ENCODE measurements at places on chromosomes 3 and 15.

- DNase-seq, result no peak
Measured at GRCh38 chr3:126753191-126754160, 49.4 kb downstream of the CHCHD6 start.

DNA sequence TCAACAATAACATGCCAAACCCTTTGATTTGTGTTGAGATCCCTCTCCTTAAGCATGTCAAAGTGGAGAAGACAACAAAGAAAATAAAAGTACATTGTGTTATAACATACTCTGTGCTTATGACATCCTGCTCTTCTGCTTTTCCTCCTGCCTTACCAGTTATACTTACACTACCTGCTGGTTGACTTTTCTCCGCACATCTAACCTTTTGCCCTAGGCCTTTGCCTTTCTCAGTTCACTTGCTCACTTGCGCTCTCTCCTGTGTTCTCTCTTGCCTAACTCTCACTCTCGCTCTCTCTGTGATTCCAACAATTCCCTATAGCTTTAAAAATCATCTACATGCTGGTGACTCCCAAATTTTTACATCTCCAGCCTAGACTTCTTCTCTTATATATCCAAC lies 5.7 kb downstream of the DNAH12 start:
- DNase-seq, result no peak

GRCh38 chr3:45608885-45609284 lies 14.3 kb downstream of the LIMD1 start:
- DNase-seq, result no peak

- DNase-seq, result no peak
Measured at GRCh38 chr3:4716706-4717362, 223.7 kb downstream of the ITPR1 start.

DNA sequence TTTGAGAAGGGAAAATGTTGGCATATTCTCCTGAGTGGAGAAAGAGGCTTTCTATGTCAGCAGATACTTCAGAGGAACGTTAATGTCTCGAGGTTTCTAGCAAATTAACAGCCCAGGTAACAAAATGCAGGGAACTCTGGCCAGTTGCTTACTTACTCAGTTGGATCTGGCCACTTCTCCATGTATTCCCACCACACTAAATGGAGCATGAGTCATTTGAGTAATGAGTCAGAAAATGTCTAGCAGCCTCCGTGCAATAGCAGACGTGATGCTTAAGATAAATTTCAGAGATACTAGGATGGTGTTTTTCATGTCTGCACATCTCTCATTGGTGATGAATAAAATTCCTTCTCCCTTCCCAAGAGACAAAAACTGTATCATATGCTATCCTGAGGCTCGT lies 671.5 kb downstream of the FHIT start:
- DNase-seq, result no peak

DNA sequence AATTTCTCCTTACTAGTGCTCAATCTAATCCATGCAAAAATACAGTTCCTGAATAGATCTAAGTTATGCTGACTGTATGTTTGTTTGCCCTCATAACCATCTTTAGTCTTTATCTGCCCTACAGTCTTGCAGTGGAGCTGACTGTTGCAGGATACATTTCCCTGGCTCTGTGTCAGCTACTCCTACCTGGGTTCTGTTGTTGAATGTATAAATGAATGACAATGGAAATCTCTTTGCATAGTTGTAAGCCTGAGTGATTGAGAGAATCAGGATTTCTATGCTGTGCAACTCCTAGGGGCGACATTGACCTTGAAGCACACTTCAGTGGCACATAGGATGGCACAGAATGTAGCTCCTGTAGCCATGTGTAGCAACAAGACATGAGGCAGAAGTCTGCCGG lies 16.0 kb upstream of the ZBBX start:
- no peak for DNase-seq

DNA sequence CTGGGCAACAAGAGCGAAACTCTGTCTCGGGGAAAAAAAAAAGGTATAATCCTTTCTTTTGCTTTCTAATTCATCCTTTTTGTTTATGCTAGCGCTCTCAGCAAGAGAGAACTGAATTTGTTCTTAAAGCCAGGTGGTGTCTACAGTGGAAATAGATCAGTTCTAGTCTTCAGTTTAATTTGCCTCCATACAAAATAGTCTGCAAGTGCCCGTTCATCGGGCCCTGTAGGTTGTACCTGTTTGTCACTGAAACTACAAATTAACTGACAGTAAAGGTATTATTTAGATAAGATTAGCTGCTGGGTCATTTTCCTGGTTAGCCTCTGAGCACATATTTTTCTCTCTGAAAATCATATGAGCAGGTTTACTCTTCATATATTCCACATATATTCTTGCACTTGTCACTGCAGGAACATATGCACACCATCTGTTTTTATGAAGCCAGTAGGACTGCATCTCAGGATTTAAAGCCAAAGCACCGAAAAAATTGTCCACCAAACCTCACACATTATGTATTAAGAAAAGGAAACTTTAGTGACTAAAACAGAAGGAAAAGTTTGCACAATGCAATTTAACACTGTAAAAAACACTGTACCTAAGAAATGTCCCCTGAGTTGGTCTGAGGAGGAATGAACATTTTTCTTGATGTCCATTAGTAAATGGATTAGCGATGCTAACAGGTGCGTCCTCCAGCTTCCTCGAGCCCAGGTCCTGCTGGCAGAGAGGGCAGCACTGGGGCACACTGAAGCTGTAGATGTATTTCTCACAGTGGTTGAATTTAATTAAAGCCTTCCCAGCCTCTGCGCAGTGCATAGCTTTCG lies 437 bp downstream of the MKRN2OS start:
- no peak for DNase-seq

- DNase-seq, result no peak
Measured at GRCh38 chr3:22308871-22309270, 557.9 kb upstream of the ZNF385D start.

GRCh38 chr3:113712129-113712528 lies 15.7 kb upstream of the USF3 start:
- no peak for DNase-seq

DNA sequence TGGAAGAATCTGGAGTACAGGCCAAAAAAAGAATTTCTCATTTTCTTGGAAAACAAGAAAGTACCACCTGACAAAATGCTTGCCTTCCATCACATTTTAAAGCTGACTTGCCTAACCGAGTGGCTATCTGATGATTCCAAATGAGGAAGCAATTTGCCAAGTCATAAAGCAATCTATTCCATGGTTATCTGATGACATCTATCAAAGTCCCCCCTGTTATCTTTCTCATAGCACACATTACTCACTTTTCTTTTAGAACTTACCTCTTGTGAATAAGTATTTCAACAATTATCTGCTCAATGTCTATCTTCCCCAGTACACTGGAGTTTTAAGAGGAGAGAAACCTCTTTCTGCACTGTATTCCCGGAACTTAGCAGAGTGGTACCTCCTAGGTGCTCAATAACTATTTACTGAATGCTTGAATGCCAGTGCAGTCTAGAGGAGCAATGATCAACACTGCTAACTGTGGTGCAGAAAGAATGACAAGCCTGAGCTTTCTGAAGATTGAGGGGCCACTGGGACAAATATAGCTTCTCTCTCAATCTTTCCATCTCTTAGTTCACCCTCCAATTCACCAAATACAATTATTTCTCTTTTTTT lies 186.3 kb upstream of the ATP11B start:
- no peak for DNase-seq

DNA sequence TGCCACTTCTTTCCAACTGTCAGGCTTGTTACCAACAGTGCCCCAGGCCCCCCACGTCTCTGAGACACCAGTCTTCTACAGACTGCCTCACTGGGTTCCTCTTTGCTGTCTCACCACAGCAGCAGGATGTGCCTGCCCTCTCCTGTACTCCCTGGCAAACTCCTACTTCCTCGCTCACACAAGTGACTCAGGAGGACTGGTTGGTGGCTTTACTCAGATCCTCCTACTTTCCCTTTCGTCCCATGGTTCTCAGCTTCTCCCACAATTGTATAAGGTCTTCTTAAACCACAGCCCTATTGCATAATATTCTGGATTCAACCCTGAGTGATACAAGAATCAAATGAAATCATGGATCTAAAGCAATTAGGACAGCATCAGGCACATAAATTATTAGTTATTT lies 246.6 kb upstream of the PROK2 start:
- no peak for DNase-seq

- DNase-seq, result no peak
Measured at GRCh38 chr15:35929740-35930444, 383.9 kb upstream of the DPH6 start.

DNA sequence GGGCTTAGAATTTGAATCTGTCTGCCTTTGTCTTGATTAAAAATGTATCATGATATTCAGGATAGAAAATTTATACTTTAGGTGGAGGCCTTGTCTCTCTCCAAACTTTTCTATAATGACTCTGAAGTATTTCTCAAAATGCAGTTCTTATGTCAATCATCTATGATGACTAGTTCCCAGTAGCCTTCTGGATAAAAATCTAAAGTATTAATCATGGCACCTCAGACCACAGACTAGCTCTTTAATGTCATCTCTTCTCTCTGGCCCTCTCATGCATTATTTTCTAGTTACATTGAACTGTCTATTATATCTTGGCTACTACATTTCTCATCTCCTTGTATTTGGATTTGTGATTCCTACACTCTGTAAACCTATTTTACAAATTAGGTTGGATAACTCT lies 96.9 kb downstream of the ZPLD1 start:
- no peak for DNase-seq

- DNase-seq, result no peak
Measured at GRCh38 chr15:93131485-93132095, 42.6 kb upstream of the RGMA start.

DNA sequence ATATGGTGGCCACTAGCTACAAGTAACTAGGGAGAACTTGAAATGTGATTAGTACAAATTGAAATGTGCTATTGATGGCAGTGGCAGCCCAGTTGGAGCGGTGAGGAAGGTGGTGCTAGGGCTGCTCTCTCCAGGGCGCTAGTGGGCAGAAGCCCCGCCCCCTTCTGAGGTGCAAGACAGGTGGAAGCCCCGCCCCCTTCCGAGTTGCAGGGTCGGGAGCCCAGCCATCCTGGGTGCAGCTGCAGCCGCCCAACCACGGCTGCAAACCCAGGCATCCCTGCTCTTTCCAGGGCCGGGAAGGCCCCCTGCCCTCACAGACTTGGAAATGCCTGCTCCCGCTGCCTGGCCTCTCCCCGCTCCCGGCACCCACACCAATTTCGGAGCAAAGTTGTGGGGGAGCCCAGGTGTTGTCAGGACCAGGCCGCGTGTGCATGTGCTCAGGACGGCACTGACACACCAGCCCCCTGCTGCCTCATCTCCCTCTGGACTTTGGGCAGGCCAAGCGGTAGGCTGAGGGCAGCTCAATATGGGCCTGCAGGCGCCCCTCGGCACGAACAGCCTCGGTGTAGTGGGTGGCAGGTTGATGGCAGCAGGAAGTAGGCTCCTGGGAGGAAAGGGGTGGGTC lies 10.0 kb downstream of the ATR start:
- DNase-seq, result no peak

DNA sequence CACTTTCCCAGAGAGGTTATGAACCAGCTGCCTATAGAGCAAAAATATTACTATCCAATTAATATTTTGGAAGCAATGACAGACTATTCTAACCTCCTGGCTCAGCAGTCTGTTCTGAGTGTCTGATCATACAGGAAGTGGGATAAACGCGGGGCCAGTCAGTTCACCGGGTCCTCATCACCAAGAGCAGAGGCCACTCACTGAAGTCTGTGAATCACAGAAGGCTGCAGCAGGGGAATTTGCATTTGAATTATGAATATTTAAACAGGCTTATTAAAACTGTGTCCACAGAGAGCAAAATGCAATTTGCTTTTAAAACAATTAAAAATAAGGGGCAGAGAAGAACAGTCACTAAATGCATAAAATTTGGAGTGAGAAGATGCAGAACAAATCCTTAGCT lies 305.2 kb downstream of the MCTP2 start:
- no peak for DNase-seq

- DNase-seq, result no peak
Measured at GRCh38 chr15:84873997-84874396, 10.5 kb upstream of the SLC28A1 start.

- no peak for DNase-seq
Measured at GRCh38 chr3:62888180-62888579, 13.0 kb upstream of the CADPS start.
